Peyer's patch (tissue), 4 donors: ENCODE measurements at places on chromosomes 12 and 14. TPM values are rescaled to one million over a fixed set of nuclear protein-coding genes. Genes with fewer than 3 reads are reported as not detected.

PPP4R4 gene
- total RNA-seq: 2.5 TPM

PRB2 gene
- not detected for total RNA-seq

GZMB gene
- total RNA-seq: not detected

STON2 gene
- total RNA-seq: 25.3 TPM

HSP90B1 gene
- 197 TPM for total RNA-seq

DNA sequence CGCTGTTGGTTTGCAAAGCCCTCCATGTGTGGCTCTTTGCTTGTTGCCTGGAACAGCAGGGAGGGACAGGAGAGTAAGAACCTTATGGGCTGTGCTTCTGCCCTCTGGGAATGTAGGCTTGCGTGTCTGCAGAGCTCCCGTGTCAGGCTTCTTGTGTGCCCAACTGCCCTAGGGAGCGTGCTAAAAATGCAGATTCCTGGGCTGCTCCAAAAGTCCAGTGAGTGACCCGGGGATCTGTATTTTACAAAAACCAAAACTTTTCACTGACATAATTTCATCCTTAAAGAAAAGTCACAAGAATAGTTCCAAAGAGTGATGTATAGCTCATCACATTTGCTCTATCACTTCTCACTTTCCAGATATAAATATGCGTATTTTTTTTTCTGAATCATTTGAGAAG lies 34.8 kb upstream of the CCDC63 start:
- peaks cover 11% of the 10 kb centered on the region for H3K4me1 ChIP-seq
- no peaks in the 10 kb centered on the region for H3K36me3 ChIP-seq
- DNase-seq: no peak
- H3K27me3 ChIP-seq: no peaks in the 10 kb centered on the region
- no peak overlapping the region for H3K4me3 ChIP-seq

DNA sequence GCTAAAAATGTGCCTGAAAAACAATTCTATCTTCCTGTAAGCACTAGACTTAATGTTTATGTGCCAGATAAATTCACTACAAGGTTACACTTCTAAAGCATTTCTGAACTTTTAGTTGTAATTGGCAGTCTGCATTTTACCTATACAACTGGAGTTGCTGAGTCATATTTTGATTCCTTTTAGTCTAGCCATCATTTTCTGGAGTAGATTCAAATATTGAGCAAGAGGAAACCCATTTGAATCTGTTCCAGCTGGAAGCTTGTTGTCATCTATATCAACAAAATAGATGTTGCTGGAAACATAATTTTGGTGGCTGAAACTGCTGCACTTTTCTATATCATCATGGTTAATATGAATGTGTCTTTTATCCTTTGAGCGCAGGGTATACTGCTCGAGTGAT lies 122.2 kb upstream of the CCDC175 start:
- H3K4me1 ChIP-seq: no peaks in the 10 kb centered on the region
- no peaks in the 10 kb centered on the region for H3K27me3 ChIP-seq
- no peak for DNase-seq
- H3K27ac ChIP-seq: no peak overlapping the region
- H3K36me3 ChIP-seq: no peaks in the 10 kb centered on the region

DNA sequence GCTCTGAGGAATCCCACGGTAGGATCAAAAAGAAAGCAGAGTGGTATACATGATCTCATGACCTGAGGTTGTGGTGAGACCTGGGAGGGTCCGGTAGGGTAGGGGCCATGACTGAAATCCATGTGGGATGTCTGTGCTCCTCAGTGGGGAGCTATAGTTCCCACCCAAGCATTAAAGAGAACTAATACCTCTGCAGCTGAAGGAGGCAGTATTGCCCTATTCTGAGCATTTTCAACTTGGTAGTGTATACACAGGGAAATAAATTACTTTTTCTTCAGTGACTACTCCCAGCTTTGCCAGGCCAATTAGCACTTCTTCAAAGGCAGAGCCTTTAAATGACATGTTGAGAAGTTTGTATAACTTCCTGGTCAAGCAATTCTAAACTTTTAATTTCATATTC lies 613.8 kb downstream of the KCNH5 start:
- no peaks in the 10 kb centered on the region for H3K36me3 ChIP-seq
- no peak overlapping the region for H3K27ac ChIP-seq
- no peaks in the 10 kb centered on the region for H3K4me1 ChIP-seq
- no peak for DNase-seq
- no peak overlapping the region for H3K4me3 ChIP-seq

- H3K4me3 ChIP-seq: no peak overlapping the region
- no peaks in the 10 kb centered on the region for H3K4me1 ChIP-seq
- H3K36me3 ChIP-seq: no peaks in the 10 kb centered on the region
- no peaks in the 10 kb centered on the region for H3K27me3 ChIP-seq
Measured at GRCh38 chr14:77007975-77008421, 20.5 kb downstream of the IRF2BPL start.

GRCh38 chr14:58822856-58823255 lies 185.1 kb downstream of the DACT1 start:
- no peak overlapping the region for H3K27ac ChIP-seq
- no peak for DNase-seq
- H3K4me1 ChIP-seq: no peaks in the 10 kb centered on the region

DNA sequence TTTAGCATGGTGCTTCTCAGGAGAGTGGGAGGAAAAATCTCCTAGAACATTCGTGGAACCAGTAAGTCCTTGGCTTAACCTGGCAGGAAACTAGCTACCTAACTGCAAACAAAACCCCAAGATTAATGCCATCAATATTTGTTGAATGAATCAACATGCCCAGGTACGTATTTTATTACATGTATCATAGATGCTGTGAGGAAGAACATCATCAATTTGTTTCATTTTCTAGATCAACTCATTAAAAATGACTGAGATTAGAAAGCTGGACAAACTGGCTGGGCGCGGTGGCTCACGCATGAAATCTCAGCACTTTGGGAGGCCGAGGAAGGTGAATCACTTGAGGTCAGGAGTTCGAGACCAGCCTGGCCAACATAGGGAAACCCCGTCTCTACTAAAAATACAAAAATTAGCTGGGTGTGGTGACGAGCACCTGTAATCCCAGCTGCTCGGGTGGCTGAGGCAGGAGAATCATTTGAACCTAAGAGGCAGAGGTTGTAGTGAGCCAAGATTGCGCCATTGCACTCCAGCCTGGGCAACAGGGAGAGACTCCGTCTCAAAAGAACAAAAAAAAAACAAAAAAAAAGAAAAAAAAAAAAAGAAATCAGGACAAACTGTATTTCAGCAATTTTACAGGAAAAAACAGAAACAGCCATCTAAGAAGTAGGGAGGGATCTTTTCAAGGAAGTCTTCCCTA lies 88.7 kb downstream of the NTN4 start:
- H3K4me3 ChIP-seq: no peak overlapping the region
- H3K27ac ChIP-seq: no peak overlapping the region
- H3K4me1 ChIP-seq: no peaks in the 10 kb centered on the region
- no peaks in the 10 kb centered on the region for H3K36me3 ChIP-seq
- DNase-seq: no peak
- H3K27me3 ChIP-seq: no peaks in the 10 kb centered on the region

GRCh38 chr12:49014547-49014946 lies 4.0 kb downstream of the PRKAG1 start:
- DNase-seq: no peak
- H3K4me1 ChIP-seq: peaks cover 4% of the 10 kb centered on the region
- no peaks in the 10 kb centered on the region for H3K27me3 ChIP-seq
- H3K27ac ChIP-seq: no peak overlapping the region
- H3K36me3 ChIP-seq: no peaks in the 10 kb centered on the region
- no peak overlapping the region for H3K4me3 ChIP-seq

DNA sequence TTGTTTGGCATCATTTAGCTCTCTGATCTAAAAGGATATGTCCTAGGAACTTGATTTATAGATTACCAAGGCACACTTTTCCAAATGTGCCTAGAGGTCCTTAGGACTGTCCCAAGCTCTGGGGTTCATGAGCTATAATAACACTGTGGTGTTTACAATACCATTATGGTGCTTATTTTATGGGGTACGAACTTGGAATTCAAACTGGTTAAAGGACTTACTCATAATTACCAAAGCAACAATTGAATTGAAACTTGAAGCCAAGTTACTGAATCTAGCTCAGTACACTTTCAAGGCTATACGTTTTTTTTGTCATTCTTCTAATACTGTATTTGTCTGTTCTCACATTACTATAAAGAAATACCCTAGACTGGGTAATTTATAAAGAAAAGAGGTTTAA lies 9.6 kb upstream of the TEP1 start:
- H3K36me3 ChIP-seq: no peaks in the 10 kb centered on the region
- H3K4me1 ChIP-seq: no peaks in the 10 kb centered on the region
- H3K27ac ChIP-seq: no peak overlapping the region
- no peaks in the 10 kb centered on the region for H3K27me3 ChIP-seq

- no peak overlapping the region for H3K4me3 ChIP-seq
- DNase-seq: no peak
- H3K4me1 ChIP-seq: peaks cover 16% of the 10 kb centered on the region
- H3K27ac ChIP-seq: no peak overlapping the region
Measured at GRCh38 chr14:55302367-55303124, 31.3 kb downstream of the FBXO34 start.

GRCh38 chr12:49033611-49034285 lies 15.2 kb upstream of the PRKAG1 start:
- H3K36me3 ChIP-seq: no peaks in the 10 kb centered on the region
- H3K4me3 ChIP-seq: no peak overlapping the region
- H3K27ac ChIP-seq: no peak overlapping the region
- no peaks in the 10 kb centered on the region for H3K27me3 ChIP-seq

- no peak overlapping the region for H3K27ac ChIP-seq
- H3K36me3 ChIP-seq: no peaks in the 10 kb centered on the region
- H3K27me3 ChIP-seq: no peaks in the 10 kb centered on the region
- H3K4me3 ChIP-seq: no peak overlapping the region
- DNase-seq: no peak
Measured at GRCh38 chr12:59808317-59808910, 212.6 kb downstream of the SLC16A7 start.

DNA sequence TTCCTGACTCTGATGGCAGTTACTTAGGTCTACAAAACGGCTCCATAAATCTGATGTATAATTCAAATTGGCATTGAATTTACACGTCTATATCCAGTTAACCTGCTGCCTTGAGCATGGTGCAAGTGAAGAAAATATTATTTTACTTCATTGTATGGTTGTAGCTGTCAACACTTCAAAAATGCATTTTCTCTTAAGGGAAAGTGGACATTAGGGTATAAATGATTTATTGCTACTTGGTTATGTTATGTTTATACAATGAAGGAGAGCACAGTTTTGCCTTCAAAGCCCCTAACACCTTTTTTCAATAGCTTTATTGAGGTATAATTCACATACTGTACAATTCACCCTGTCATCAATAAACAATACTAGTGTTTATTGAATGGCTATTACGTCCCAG lies 2.0 kb upstream of the USP15 start:
- DNase-seq: no peak
- no peak overlapping the region for H3K27ac ChIP-seq
- no peaks in the 10 kb centered on the region for H3K27me3 ChIP-seq
- H3K4me1 ChIP-seq: no peaks in the 10 kb centered on the region
- H3K36me3 ChIP-seq: no peaks in the 10 kb centered on the region

DNA sequence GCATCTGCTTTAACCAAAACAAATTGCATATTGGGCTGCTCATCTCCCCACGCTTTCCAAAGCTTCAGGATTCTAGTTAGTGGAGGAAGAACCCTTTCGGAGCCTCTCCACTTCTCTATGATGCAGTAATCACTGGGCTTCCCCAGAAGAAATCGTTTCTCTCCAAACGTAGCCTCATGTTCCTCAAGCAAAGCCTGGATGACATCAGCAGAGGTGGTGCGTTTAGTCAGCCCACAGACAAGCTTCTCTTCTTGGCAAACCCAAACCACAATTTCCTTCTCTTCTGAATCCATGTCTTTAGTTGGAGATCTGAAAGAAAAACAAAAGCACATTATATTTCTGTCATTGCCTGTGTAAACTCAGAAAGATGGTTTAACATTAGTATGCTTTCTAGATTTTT lies 30.6 kb downstream of the RASSF9 start:
- H3K27me3 ChIP-seq: no peaks in the 10 kb centered on the region
- no peak for DNase-seq
- H3K36me3 ChIP-seq: no peaks in the 10 kb centered on the region
- H3K4me1 ChIP-seq: no peaks in the 10 kb centered on the region
- H3K4me3 ChIP-seq: no peak overlapping the region

GRCh38 chr12:76450690-76451089 lies 102.5 kb upstream of the BBS10 start:
- H3K36me3 ChIP-seq: no peaks in the 10 kb centered on the region
- no peak overlapping the region for H3K27ac ChIP-seq
- H3K4me1 ChIP-seq: no peaks in the 10 kb centered on the region
- no peaks in the 10 kb centered on the region for H3K27me3 ChIP-seq

- H3K4me3 ChIP-seq: no peak overlapping the region
- H3K27ac ChIP-seq: no peak overlapping the region
- H3K36me3 ChIP-seq: no peaks in the 10 kb centered on the region
- no peak for DNase-seq
- no peaks in the 10 kb centered on the region for H3K4me1 ChIP-seq
- H3K27me3 ChIP-seq: no peaks in the 10 kb centered on the region
Measured at GRCh38 chr12:46407361-46407760, 34.8 kb upstream of the SLC38A2 start.

GRCh38 chr12:67589078-67589477 lies 59.5 kb upstream of the DYRK2 start:
- H3K36me3 ChIP-seq: no peaks in the 10 kb centered on the region
- H3K27me3 ChIP-seq: no peaks in the 10 kb centered on the region
- no peak for DNase-seq
- H3K27ac ChIP-seq: no peak overlapping the region
